Activated CD4-positive, alpha-beta T cell treated with anti-CD3 and anti-CD28 coated beads, Interleukin-2, amount 10 ng/mL, durations not matched to agents 7 days and 5 days (primary cell): ENCODE measurements at places on chromosomes 16 and 17. TPM values are rescaled to one million over a fixed set of nuclear protein-coding genes. Genes with fewer than 3 reads are reported as not detected.

KAT2A gene
- 48.3 TPM for total RNA-seq

ELAC2 gene
- total RNA-seq, result 60.8 TPM

ADORA2B gene
- 0.25 TPM for total RNA-seq

ULK2 gene
- 16.1 TPM for total RNA-seq

RAP1GAP2 gene
- total RNA-seq, result 37.3 TPM

DNA sequence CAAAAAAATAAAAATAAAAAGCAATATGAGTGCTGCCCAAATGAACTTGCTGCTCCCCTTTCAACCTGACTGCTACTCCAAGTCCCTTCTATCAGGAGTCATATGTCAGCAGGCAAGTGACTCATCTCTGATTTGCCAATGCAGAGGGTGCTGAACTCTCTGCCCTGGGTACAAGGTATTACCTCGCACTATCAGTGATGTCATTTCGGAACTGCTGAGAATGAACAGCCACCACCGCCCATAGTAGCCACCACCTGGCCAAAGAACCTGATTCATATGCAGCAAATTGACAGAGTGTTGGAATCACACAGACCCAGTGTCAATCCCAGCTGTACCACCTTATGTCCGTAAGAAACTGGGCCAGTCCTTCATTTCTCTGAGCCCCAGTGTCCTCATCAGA lies 31.2 kb downstream of the LYRM9 start:
- no peak overlapping the region for H3K27ac ChIP-seq
- no peaks in the 10 kb centered on the region for H3K27me3 ChIP-seq
- H3K4me3 ChIP-seq, result no peak overlapping the region
- no peak for DNase-seq
- H3K4me1 ChIP-seq, result peaks cover 3% of the 10 kb centered on the region

DNA sequence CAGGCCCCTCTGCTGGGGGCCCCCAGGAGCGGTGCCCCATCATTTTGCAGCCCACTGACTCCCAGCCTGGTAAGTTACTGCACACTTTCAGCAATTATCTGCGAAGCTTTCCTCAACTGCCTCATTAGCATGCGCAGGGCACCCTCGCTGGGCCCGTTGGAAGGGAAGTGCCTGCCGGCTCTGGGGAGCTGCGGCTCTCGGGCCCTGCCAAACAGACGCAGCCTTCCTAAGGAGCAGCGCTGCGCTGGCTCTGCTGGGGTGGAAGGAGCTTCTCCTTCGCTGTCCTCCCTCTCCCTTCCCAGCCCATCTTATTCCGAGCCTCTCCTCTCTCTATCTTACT lies 71.0 kb downstream of the RBBP6 start:
- H3K36me3 ChIP-seq, result no peaks in the 10 kb centered on the region
- H3K27me3 ChIP-seq, result peaks cover 45% of the 10 kb centered on the region
- no peak overlapping the region for H3K4me3 ChIP-seq
- H3K4me1 ChIP-seq, result peaks cover 7% of the 10 kb centered on the region

DNA sequence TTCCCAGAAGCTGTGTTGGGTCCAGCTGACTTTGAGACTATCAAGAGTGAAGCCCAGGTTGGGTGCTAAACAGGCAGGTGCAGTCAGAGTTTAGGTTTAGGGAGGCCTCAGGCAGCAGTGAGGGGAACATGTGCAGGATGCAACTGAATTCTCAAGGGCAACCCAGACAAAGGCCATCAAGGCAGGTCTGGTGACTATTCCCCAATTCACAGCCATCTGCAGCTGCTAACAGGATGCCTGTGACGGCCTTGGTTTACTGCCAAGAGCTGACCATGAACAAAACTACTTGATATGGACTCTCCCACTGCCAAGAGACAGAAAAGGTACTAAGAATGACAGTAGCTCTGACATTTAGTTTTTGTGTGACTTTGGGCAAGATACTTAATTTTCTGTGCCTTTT lies 45.2 kb upstream of the BCAR1 start:
- DNase-seq, result no peak
- H3K27me3 ChIP-seq, result peaks cover 8% of the 10 kb centered on the region
- no peaks in the 10 kb centered on the region for H3K4me1 ChIP-seq
- peaks cover 45% of the 10 kb centered on the region for H3K36me3 ChIP-seq
- H3K4me3 ChIP-seq, result no peak overlapping the region

DNA sequence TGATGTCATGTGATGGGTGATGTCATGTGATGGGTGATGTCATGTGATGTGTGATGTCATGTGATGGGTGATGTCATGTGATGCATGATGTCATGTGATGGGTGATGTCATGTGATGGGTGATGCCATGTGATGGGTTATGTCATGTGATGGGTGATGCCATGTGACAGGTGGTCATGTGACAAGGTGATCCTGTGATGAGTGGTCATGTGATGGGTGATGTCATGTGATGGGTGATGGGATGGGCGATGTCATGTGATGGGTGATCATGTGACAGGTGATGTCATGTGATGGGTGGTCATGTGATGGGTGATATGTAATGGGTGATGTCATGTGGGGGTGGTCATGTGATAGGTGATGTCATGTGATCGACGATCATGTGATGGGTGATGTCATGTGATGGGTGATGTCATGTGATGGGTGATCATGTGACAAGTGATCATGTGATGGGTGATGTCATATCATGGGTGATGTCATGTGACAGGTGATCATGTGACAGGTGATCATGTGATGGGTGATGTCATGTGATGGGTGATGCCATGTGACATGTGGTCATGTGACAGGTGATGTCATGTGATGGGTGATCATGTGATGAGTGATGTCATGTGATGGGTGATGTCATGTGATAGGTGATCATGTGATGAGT lies 17.2 kb downstream of the CD300LB start:
- peak; percentile 62 for DNase-seq
- H3K4me3 ChIP-seq, result peak overlapping the region; percentile 68

GRCh38 chr16:17347624-17348023 lies 123.1 kb downstream of the XYLT1 start:
- peaks cover 86% of the 10 kb centered on the region for H3K4me1 ChIP-seq
- peak overlapping the region; percentile 97 for H3K27ac ChIP-seq
- H3K36me3 ChIP-seq, result peaks cover 58% of the 10 kb centered on the region

GRCh38 chr16:22192261-22193062 lies 13.6 kb upstream of the EEF2K start:
- peaks cover 2% of the 10 kb centered on the region for H3K27me3 ChIP-seq
- H3K27ac ChIP-seq, result peak overlapping the region; percentile 99
- H3K4me3 ChIP-seq, result peak overlapping the region; percentile 83
- peaks cover 12% of the 10 kb centered on the region for H3K36me3 ChIP-seq
- peak; percentile 88 for DNase-seq

- H3K27ac ChIP-seq, result no peak overlapping the region
- no peaks in the 10 kb centered on the region for H3K36me3 ChIP-seq
- H3K27me3 ChIP-seq, result peaks cover 24% of the 10 kb centered on the region
- H3K4me3 ChIP-seq, result no peak overlapping the region
- no peaks in the 10 kb centered on the region for H3K4me1 ChIP-seq
- DNase-seq, result no peak
Measured at GRCh38 chr17:72572604-72573491, 452.0 kb downstream of the SOX9 start.

DNA sequence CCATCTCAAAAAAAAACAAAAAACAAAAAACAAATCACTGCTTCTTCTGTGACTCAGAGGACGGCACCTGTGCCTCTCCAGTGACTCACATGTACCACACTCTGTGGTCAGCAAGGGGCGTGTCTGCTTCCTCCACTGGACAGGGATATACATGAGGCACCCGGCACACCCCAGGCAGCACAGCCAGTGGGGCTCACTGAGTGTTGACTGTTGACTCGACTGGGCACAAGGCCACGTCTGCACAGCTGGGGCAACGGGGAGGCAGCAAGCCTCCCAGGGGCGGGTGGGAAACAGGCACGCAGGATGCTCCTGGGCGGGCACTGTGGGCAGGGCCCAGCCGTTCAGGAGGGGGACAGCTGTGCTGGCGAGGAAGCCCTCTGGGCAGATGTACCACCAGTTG lies 64.1 kb downstream of the TIMM22 start:
- H3K36me3 ChIP-seq, result peaks cover 48% of the 10 kb centered on the region
- no peaks in the 10 kb centered on the region for H3K27me3 ChIP-seq
- no peaks in the 10 kb centered on the region for H3K4me1 ChIP-seq
- H3K4me3 ChIP-seq, result no peak overlapping the region
- DNase-seq, result peak; percentile 15
- no peak overlapping the region for H3K27ac ChIP-seq

- peaks cover 71% of the 10 kb centered on the region for H3K36me3 ChIP-seq
- DNase-seq, result no peak
- H3K4me1 ChIP-seq, result peaks cover 40% of the 10 kb centered on the region
Measured at GRCh38 chr17:78826421-78826820, 14.2 kb downstream of the USP36 start.

DNA sequence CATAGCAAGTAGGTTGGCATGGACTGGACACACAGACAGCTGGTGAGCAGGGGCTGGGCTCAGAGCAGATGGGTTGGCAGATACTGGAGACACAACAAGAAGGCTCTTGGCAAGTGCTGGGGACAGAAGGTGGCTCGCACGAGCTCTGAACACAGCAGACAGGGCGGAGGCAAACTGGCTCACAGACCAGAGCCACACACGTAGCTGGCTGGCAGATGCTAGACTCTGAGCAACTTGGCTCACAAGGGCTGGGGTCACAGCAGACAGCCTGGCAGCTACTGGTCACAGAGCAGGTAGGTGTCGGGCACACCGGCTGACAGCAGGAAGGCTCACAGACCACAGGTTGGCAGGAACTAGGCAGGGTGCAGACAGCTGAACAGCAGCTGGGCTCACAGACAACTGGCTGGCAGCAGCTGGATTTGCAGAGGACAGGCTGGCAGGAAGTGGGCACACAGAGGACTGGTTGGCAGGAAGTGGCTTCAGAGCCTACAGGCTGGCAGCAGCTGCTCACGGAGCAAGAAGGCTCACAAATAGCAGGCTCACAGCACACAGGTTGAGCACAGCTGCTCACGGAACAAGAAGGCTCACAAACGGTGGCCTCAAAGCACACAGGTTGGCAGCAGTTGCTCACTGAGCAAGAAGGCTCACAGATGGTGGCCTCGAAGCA lies 725 bp downstream of the KRTAP16-1 start:
- H3K36me3 ChIP-seq, result peaks cover 4% of the 10 kb centered on the region
- peak; percentile 85 for DNase-seq
- peak overlapping the region; percentile 61 for H3K4me3 ChIP-seq
- peaks cover 53% of the 10 kb centered on the region for H3K4me1 ChIP-seq

DNA sequence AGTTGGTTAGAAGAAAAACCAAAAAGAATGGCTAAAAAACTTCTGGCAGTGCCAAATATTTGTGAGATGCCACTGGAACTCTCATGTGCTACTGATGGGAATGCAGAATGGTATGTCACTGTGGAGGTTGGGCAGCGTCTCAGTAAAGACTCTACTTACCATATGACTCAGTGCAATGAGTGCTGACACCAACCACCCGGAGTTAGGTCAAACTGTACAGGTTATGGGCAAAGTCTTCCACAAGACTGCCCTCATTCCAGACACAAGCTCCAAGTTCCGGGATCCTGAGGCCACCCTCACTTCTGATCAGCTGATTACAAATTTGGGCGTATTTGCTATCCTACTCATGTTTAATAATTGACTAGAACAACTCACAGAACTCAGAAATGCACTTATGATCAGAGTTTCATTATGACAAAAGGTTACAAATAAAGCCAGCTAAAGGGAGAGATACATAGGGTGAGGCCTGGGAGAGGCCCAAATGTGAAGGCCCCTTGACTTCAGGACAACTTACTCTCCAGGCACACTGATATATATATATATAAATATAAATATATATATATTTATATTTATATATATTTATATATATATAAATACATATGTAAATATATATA lies 114.9 kb downstream of the TRIM37 start:
- peaks cover 4% of the 10 kb centered on the region for H3K4me1 ChIP-seq
- H3K36me3 ChIP-seq, result peaks cover 16% of the 10 kb centered on the region
- H3K27ac ChIP-seq, result no peak overlapping the region
- no peaks in the 10 kb centered on the region for H3K27me3 ChIP-seq

GRCh38 chr16:85620374-85620773 lies 7.3 kb downstream of the GSE1 start:
- peaks cover 9% of the 10 kb centered on the region for H3K27me3 ChIP-seq
- H3K4me1 ChIP-seq, result peaks cover 21% of the 10 kb centered on the region
- H3K27ac ChIP-seq, result no peak overlapping the region
- no peak for DNase-seq

- H3K36me3 ChIP-seq, result no peaks in the 10 kb centered on the region
- no peaks in the 10 kb centered on the region for H3K4me1 ChIP-seq
- no peak overlapping the region for H3K27ac ChIP-seq
- peaks cover 2% of the 10 kb centered on the region for H3K27me3 ChIP-seq
Measured at GRCh38 chr17:9658593-9659211, 13.4 kb downstream of the USP43 start.

- no peak overlapping the region for H3K4me3 ChIP-seq
- H3K36me3 ChIP-seq, result no peaks in the 10 kb centered on the region
- DNase-seq, result no peak
Measured at GRCh38 chr17:58195518-58196123, 3.1 kb downstream of the EPX start.

GRCh38 chr17:1518410-1518809 lies 2.0 kb upstream of the INPP5K start:
- peak overlapping the region; percentile 90 for H3K4me3 ChIP-seq
- H3K27me3 ChIP-seq, result no peaks in the 10 kb centered on the region
- H3K4me1 ChIP-seq, result peaks cover 30% of the 10 kb centered on the region
- peak overlapping the region; percentile 69 for H3K27ac ChIP-seq
- peaks cover 17% of the 10 kb centered on the region for H3K36me3 ChIP-seq

- no peaks in the 10 kb centered on the region for H3K36me3 ChIP-seq
- DNase-seq, result no peak
- H3K4me1 ChIP-seq, result no peaks in the 10 kb centered on the region
- H3K27me3 ChIP-seq, result no peaks in the 10 kb centered on the region
Measured at GRCh38 chr16:73179705-73180331, 131.9 kb upstream of the ZFHX3 start.

DNA sequence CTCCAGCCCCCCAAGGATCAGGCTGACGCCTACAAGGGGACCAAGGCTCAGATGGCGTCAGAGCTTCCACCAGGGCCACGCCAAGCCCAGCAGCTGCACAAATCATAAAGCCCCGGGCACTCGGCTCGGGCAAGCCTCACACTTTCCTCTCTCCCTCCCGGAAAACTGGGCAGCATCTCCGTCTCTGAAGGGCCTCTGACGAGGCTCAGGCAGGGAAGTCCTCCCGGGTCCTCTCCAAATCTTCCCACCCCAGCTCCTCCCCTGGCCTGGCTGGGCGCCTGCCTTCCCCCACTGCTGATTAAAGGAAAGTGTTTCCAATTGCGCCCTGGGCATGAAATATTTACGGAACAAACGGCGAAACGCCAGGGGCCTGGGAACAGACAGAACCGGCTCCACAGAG lies 38.5 kb downstream of the PIEZO1 start:
- no peaks in the 10 kb centered on the region for H3K27me3 ChIP-seq
- peaks cover 36% of the 10 kb centered on the region for H3K4me1 ChIP-seq
- peak overlapping the region; percentile 90 for H3K27ac ChIP-seq
- H3K36me3 ChIP-seq, result peaks cover 3% of the 10 kb centered on the region

DNA sequence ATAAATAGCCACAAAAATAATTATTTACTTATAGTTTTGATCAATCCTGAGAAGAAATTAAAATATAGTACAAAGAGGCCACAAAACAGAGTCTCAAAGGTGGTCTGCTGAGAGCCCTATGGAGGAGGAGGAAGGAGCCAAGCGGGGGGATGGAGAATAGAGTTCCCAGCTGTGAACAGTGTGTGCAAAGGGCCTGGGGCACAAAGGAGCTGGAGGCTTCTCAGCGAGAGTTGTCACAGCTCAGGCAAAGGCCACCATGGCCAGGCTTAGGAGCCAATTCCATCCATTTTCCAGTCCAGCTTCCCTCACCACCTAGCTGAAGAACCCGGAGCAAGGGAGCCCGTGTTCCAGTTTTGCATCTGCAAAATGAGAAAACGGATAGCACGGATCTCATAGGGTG lies 5.4 kb upstream of the ZNF423 start:
- H3K36me3 ChIP-seq, result peaks cover 1% of the 10 kb centered on the region
- DNase-seq, result no peak
- no peak overlapping the region for H3K27ac ChIP-seq
- no peak overlapping the region for H3K4me3 ChIP-seq
- H3K27me3 ChIP-seq, result peaks cover 52% of the 10 kb centered on the region
